ENCODE measurements at places on chromosomes 6 and 20.

DNA sequence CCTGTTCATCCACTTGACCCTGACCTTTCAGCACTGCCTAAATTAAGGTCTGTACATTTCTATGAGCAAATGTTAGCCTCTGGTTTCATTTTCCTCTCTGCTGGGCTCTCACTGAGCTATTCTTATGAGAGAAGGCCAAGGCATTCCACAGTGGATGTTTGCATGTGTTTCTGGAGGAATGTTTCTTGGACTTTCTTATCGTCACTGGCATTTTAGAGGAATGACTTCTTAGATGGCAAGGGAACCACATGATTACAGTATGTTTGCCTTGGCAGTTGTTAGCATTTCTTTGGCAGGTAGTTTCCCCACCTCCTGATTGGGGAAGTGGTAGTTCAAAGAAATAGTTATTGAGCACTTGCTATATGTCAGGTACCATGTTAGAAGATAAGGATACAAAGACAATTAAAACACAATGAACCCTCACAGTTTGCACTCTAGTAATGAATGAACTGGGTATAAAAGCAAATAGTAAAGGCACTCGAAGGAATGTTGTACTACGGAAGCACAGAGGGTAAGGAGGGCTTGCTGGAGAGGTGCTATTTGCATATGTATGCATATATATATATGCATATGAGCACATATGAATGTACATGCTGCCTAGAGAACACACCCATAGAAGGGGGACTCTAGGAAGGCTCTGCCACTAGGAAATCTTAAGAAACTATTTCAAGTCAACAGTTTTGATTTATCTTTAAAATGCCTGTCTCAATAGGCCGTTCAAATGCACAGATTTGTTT, 307.4 kb downstream of the EYA4 start:
- no peak for DNase-seq

GRCh38 chr6:5172041-5172653, 87.0 kb downstream of the PPP1R3G start:
- no peak for DNase-seq

DNA sequence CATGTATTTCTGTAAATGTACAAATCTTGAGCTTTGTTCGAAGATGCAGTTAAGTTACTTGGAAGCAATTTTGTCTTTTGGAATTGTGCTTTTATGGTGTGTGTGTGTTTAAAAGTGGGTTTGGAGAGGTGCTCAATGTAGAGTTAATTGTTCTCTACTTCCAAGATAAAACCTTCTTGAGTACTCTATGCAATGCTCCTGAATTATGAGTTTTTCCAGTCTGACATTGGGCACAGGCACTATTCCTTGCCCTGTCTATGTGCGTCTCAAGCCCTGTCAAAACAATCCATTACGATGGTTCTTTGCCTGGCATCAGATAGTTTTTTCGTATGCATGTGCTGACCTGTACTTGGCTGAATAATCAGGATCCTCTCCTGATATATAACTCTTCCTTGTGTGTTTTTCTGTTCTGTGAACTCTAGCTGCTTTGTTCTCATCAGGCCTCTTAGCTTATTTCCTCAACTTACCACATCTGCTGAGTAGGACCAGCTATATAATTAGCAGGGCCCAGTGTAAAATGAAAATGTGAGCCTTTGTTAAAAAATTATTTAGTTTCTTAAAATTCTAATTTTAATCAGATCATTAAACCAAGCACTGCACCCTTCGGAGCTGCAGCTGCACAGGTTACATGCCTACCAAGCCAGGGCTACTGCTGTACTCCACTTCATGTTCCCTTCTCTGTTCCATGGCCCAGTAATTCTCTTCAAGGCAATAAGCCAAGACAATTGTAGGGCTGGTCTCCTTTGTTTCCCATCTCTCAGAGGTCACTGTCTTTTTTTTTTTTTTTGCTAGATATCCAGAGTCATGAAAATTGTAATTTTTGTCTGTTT, 160.1 kb downstream of the ZFAND3 start:
- DNase-seq = no peak

GRCh38 chr6:166772518-166772917, 145.5 kb upstream of the RPS6KA2 start:
- DNase-seq = no peak

DNA sequence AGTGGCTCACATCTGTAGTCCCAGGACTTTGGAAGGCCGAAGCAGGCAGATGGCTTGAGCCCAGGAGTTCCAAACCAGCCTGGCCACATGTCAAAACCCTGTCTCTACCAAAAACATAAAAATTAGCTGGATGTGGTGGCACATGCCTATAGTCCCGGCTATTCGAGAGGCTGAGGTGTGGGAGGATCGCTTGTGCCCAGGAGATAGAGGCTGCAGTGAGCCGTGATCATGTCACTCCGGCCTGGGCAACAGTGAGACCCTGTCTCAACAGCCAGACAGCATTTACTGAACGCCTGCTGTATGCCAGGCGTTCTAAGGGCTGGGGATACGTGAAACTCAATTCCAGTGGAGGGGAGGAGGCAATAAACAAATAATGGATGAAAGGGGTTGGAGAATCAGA, 69.9 kb downstream of the ATP9A start:
- DNase-seq = no peak

GRCh38 chr6:110999634-111000270, 17.9 kb downstream of the RPF2 start:
- DNase-seq = peak; percentile 11

DNA sequence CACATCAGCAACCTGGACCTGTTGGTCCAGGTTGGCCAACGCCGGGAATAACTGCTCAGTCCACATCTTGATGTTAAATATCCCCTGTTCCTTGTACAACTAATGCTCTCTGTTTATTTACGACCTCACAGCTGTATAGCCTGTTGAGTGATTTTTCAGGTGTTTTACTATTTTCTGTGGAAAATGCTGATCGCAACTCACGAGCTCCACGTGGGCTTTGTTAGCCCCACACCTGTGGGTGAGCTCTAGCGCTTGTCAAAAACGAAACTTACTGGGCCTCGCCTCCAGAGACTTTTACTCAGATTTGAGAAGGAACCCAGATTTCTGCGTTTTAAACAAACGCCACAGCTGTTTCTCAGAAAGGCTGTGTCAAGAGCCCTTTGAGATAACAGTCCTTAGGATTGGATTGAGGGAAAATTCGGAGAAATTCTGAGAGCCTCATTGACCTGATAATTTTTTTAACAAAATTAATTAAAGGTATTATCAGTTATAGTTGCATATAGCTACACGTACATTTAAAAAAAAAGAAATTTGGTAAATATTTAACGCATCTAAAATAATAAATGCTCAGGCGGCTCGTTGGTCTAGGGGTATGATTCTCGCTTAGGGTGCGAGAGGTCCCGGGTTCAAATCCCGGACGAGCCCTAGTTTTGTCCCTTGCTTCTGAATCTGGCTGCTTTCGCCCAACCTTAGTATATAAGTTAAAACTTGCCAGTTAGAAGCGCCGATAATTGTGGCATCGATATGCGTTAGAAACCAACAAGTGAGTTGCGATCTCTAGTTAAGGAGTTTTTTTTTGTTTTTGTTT, 16.7 kb downstream of the HMGN4 start:
- DNase-seq = peak; percentile 87

DNA sequence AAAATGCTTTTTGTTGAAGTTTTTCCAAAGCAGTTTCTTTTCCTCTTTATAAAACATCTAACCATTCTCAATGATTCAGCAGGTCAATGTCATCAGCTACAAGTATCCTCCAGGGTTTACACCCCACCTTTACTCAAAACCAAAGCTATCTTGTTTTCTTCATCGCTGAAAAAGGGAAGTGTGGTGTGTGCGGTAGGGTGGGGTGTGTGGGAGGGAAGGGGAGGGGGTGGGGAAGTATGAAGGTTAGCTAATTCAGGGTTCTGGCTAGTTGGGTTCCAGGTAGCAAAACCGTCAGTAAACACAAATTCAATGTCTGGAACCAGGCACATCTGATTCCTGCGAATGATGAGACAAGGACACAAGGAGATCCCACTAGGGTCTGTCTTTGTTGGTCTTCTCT, 189.6 kb downstream of the GJA10 start:
- peak; percentile 76 for DNase-seq

GRCh38 chr20:920311-920710, 4.2 kb upstream of the ANGPT4 start:
- no peak for DNase-seq

DNA sequence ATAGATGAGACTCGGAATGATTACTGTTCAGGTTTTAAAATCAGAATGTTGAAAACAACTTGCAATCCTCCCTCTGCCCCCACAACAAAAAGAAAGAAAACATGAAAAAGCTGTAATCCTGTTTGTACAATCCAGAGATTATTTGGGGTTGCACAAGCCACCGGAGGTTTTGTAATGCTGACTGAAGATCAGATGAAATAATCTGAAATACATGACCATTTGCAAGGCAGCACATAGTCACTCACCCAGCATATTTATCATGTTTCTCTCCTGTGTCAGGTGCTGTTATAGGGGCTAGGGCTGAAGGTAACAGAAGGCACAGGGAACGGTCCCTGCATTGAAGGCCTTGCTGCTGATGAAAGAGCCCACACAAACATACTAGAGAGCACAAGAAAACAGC, 85.3 kb downstream of the SIM1 start:
- DNase-seq = no peak

DNA sequence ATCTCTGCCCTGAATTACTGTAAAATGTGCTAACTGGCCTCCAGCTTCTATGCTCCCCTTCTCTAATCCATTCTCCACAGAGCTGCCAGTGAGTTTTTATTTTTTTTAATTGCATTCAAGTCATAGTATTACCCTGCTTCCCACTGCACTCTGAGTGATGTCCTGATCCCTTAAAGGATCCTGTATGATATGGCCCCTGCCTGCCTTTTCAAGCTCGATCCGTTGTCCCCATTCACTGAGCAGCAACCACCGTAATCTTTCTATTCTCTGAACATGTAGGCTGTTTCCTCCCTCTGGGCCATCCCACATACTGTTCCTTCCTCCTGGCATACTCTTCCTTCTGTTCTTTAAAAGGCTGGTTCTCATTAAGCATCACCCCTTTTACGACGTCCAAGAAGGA, 9.3 kb downstream of the TNFRSF21 start:
- no peak for DNase-seq

- no peak for DNase-seq
These were observed 116.0 kb upstream of the MRPS10 start for GRCh38 chr6:42333612-42334011.

GRCh38 chr20:58096880-58097423, 131.5 kb downstream of the ANKRD60 start:
- no peak for DNase-seq

GRCh38 chr20:57387945-57388371, 3.2 kb upstream of the RBM38 start:
- no peak for DNase-seq

GRCh38 chr6:75204959-75205775, 686 bp downstream of the COL12A1 start:
- DNase-seq = no peak

DNA sequence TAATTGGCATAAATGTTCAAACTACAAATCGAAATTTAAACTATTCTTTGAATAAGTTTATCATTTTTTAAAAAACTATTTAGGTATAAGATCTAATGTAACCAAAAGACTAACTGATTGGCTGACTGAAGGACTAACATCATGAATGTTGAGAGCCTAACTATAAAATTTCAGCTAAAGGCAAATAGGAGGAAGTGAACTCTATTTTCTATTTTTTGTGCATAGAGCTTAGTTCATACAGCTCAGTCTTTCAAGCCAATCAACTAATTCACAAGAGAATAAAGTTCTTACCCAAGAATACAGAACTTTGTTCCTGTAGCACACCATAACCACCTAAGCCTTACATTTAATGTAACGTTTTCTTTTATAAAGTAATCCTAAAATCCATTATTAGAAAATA, 46.3 kb upstream of the STXBP5 start:
- no peak for DNase-seq

GRCh38 chr6:119110601-119111548, 32.4 kb upstream of the FAM184A start:
- DNase-seq = peak; percentile 71

DNA sequence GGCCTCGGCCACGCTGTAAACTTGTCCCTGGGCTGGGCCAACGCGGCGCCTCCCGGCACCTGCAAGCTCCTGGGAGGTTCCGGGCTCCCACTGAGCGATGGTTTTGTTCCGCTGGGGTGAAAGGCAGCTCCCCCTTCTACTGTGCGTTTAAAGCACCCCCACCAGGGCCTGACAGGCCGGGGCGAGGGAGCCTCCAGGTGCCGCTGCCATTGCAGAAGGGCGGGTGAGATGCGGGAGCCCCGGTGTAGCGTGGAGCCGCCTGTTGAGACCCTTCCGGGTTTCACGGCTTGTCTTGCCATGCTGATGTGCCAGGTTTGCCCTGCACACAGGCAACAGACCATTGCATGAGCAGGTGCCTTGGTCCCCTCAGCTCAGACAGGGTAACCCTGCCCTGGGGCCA, 2.9 kb downstream of the COL20A1 start:
- no peak for DNase-seq

DNA sequence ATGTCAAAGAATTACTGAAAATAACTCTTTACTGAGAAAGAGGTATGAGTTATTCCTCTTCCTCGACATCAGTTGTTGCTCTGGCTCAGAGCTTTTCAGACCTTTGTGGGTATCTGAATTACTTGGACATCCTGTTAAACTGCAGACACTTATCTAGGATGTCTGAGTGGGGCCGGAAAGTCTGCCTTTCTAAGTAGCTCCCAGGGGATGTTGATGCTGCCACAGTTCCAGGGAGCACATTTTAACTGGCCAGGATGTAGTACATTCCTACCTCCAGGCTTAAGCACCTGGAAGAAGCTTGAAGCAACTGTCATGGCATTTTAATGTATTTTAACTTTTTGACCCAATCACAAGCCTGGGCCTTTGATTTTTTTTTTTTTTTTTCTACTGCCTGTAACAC, 265.8 kb upstream of the PLCB4 start:
- DNase-seq = no peak

GRCh38 chr6:135498185-135498841, 773 bp upstream of the AHI1 start:
- peak; percentile 75 for DNase-seq

- DNase-seq = no peak
These were observed 367.2 kb downstream of the EPM2A start for GRCh38 chr6:145368075-145368474.

DNA sequence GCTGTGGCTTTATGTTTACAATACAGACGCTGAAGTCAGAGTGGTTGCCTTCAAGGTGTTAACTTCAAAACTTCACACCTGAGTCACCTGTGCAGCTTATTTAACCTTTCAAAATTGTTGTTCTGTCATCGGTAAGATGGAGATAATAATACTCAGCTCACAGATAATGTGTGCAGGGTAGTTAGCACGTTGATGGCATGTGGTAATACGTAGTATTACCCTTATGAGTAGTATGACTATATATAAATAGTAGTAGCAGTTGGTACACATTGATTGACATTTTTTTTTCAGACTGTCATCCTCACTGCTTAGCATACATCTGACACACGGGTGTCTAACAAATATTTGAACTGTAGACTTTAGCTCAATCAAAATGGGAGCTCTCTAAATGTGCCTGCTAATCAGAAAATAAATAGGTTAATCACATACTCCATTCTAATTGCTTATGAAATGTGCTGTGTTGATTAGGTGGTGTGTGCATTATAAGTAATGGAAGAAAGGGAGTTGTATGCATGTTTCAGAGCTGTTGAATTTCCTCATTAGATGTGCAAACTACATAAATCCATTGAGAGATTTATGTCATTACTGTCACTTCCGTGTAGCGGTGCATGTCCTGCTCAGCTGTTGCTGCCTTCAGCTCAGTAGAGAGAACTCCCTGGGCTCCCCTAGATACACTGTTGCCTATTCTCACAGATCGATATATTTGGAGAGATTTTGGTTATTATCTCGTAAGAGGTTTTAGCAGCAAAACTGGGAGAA, 11.2 kb upstream of the MROH8 start:
- no peak for DNase-seq

- no peak for DNase-seq
These were observed 14.4 kb upstream of the FOXO3 start for GRCh38 chr6:108546079-108547049.
